Fibroblast of villous mesenchyme (primary cell): ENCODE measurements at places on chromosomes 5 and 9. TPM values are rescaled to one million over a fixed set of nuclear protein-coding genes. Genes with fewer than 3 reads are reported as not detected.

DNA sequence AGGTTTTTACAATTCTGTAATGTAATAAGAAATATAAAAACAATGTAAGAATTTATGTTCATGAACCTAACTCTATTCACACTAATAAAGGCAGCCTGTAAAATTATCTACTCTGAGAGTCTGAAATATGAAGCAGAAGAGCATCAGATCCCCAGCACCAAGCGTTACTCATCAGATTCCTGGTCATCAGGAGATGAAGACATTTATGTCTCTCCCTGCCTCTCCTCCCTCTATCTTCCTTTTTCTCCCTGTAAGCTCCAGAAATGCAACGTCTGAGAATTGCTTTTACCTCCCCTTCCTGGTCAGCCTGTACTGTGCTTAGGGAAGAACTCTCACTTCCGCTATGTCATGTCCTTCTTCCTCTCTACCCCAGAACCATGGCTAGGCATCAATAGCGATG lies 114.4 kb upstream of the SLIT3 start:
- no peak for DNase-seq

DNA sequence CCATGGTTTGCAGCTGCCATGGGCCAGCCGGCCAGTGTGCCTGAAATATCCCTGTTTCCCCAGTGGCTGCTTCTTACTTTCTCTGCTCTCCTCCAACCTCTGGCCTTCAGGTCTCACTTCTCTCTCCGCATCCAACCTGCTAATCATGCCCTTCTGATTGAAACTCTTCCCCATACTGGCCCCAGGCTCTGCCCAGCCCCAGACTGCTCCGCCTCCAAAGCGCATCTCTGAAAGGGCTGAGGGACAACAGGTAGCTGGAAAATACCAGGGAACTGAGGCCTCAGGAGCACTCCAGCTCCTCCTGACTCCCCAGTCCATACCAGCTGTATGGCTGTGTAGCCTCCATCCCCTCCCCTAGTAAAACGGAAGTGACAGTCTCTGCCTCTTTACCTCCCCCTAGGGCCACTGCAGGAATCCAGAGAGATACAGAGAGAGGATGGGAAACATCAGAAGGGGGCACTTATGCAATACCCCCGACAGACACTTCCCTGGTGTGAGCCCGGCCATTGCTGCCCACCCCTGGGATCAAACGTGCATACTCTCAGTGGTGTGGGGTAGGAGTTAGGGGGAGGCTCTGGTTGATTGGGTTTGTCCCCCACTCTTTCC lies 34.2 kb downstream of the PAX5 start:
- no peak for DNase-seq

GRCh38 chr9:95574866-95575553 lies 58.2 kb upstream of the PTCH1 start:
- no peak for DNase-seq

GRCh38 chr5:143776951-143777350 lies 35.0 kb upstream of the HMHB1 start:
- no peak for DNase-seq

DNA sequence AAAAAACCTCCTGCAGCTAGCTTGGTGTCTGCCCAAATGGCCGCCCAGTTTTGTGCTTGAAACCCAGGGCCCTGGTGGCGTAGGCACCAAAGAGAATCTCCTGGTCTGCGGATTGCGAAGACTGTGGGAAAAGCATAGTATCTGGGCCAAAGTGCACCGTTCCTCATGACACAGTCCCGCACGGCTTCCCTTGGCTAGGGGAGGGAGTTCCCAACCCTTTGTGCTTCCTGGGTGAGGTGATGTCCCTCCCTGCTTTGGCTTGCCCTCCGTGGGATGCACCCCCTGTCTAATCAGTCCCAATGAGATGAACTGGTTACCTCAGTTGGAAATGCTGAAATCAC lies 83.0 kb upstream of the JAK2 start:
- no peak for DNase-seq

GRCh38 chr5:79954620-79955019 lies 36.4 kb downstream of the MTX3 start:
- peak; percentile 26 for DNase-seq

- DNase-seq = no peak
Measured at GRCh38 chr9:127161081-127161624, 38.7 kb upstream of the ANGPTL2 start.

- no peak for DNase-seq
Measured at GRCh38 chr5:76022611-76023010, 60.6 kb upstream of the SV2C start.

- no peak for DNase-seq
Measured at GRCh38 chr5:66406761-66407336, 189.3 kb upstream of the MAST4 start.

DNA sequence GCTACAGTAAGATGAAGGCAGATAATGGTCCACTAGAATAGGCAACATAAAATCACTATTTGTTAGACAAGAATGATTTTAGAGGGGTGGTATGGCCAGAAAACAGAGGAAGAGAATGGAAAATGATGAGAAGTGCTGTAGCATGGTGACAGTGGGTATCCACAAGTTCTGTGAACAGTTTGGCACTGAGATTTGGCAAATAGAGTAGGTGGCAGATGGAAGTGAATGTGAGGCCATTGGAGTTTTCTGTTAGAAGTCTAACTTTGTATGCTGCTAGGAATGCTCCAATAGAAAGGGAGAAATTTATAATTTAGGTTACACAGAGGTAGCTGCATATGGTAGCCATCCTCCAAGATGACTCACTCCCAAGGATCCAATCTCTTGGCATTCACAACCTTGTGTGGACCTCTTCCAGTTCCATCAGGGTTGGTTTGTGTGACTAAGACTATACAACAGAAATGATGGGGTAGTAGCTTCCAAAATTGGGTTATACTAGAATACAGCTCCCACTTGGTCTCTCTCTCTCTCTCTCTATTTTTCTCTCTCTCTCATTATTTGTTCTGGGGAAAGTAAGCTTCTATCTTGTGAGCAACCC lies 646.9 kb upstream of the ZNF608 start:
- DNase-seq = no peak

Gene AIF1L
- total RNA-seq = 0.32 and 0.43 TPM in 2 replicates

Gene CCL28
- total RNA-seq = 1.3 TPM in 2 replicates

Gene ITK
- 1.3 TPM in 1 of 2 replicates, not detected in the other for total RNA-seq

Gene SRD5A1
- 7.1 and 7.3 TPM in 2 replicates for total RNA-seq

Gene STPG3
- not detected in 2 replicates for total RNA-seq

Gene CHMP5
- 62.2 and 81.6 TPM in 2 replicates for total RNA-seq

Gene SLC6A19
- not detected in 2 replicates for total RNA-seq
